ENCODE measurements at places on chromosomes 11 and 22.

- peak; percentile 35 for DNase-seq
These were observed 237.8 kb downstream of the TTC28 start for GRCh38 chr22:28441720-28442263.

DNA sequence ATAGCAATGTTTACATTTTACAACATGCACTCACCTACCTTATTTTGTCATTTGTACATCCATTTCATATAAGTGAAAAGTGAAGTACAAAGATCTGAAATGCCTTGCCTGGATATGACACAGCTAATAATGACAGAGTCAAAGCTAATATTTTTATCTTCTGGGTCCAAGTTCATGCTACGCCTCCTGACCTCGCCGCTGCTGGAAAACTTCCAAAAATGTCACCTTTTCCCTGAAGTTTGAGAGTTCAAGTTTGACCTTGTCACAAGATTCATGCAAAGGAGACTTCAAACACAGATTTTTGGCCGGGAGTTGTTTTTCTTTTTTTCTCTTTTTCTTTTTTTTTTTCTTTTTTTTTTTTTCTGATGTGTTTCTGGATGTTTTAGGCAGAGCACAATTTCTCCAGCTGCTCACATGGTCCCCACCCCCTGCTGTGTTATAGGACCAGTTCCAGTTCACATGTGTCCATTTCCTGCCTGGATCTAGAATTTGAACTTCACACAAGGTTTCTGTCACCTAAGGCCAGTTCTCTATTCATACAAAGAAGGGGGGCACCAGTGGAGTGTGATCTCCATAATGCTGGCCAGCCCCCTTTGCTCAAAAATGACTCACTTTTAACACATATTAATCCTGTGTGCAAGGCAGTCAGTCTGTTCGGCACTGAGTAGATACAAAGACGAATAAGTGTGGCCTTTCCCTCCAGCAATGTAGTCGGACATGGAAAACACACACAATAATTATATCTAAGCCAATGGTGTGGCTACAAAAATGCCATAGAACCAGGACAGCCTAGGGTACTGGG lies 546.8 kb downstream of the BUD13 start:
- DNase-seq = no peak

- DNase-seq = no peak
These were observed 4.2 kb upstream of the CLTCL1 start for GRCh38 chr22:19295733-19296132.

GRCh38 chr11:122604621-122605020 lies 50.9 kb upstream of the UBASH3B start:
- DNase-seq = no peak

- DNase-seq = no peak
These were observed 27.3 kb upstream of the TCF20 start for GRCh38 chr22:42297778-42298177.

- no peak for DNase-seq
These were observed 60.8 kb downstream of the MYO7A start for GRCh38 chr11:77188633-77189491.

DNA sequence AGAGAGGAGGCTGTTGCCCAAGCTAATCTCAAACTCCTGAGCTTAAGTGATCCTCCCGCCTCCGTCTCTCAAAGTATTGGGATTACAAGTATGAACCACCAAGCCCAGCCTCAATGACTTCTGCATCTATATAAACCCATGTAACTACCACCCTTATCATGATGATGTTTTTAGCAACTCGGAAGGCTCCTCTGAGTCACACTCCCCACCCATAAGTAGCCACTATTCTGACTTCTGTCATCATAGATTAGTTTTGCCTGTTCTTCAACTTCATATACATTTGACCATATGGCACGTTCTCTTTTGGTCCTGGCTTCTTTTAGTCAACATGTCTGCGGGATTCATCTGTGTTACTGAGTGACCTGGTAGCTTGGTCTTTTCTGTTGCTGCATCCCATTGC lies 6.4 kb upstream of the FOSL1 start:
- DNase-seq = no peak

- no peak for DNase-seq
These were observed 65.8 kb upstream of the WNT7B start for GRCh38 chr22:46042786-46043185.

- DNase-seq = no peak
These were observed 806.3 kb downstream of the BRD1 start for GRCh38 chr22:49021131-49021925.

GRCh38 chr11:22674470-22675439 lies 8.3 kb downstream of the GAS2 start:
- DNase-seq = no peak

- DNase-seq = no peak
These were observed 30.4 kb downstream of the CYP2R1 start for GRCh38 chr11:14861680-14862079.

DNA sequence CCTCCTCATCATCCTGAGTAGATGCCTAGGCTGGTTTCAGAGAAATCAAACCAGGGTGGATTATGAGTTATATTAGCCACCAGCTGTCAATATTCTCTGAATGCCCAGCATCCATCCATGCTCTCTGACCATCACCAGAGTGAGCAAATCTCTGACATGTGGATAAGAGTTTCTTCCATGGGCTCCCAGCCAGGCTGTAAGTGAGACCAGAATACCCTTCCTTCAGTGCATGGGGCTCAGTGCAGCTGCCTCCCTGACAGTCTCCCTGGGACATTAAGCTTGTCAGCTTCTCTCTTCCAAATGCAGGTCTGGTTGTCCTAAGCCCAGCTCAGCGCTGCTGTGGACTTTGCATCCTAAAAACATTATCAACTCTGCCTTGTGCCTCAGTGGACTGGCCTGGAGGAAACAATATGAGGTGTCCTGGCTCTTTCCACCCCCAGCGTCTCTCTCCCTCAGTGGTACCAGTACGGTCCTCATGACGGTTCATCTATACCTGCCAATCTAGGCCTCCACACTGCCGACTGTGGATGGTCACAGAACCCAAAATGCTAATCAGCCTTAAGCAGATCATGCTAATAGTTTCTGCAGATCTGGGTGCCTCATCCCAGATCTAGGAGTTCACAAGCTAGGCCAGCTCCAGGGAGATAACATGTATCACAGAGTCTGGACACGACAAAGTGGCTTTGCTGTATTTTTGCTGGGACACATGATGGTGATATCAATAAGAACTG lies 41.6 kb upstream of the PRAME start:
- DNase-seq = no peak

- DNase-seq = no peak
These were observed 137.6 kb downstream of the SNX19 start for GRCh38 chr11:130778705-130779104.

DNA sequence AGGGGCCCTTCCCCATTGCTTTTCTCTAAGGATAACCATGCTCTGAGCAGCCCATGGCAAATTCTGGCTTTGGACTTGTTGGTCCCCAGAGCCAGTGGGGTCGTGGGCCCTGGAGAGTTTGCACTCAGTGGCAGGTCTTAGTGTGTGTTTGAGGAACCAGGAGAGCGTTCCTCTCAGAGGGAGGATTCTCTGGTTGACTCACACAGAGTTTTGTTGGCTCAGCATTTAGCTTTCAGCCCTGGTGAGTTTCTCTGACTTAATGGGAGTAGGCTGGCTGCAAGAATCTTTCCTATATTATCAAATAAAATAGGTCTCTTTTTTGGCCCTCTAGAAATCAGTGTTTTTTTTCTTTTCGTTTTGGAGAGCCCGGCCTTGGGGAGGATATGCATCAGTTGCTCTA lies 20.9 kb downstream of the ST14 start:
- no peak for DNase-seq

DNA sequence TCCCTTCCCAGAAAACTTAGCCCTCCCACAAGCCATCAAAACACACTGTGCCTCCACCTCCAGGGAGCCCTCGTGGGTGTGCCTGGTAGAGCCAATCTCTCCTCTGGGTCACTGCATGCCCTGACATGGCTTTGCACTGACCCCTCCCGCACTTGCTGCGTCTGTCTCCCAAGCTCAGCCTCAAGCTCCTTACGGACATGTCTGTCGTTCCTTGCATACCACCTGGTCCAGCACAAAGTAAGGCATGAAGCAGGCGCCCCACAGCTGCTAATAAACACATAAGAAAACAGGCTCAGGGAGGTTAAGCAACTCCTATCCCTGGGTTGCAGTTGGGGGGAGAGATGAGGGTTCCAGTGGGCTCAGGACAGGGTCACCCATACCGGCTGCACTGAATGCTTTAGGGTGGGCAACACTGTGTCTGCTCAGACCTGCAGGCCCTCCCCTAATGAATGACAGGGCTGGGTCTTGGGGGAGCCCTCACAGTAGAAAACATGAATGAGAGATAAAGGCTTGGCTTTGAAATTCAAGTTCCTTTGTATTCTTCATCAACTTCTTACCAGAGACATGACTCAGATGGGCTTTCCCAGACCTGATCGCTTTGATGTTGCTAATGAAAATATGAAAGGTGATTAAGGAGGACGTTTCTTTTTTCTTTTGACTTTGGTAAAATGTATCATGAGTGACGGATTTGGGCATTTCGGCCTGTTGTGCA lies 38.0 kb downstream of the PHF21B start:
- DNase-seq = no peak

DNA sequence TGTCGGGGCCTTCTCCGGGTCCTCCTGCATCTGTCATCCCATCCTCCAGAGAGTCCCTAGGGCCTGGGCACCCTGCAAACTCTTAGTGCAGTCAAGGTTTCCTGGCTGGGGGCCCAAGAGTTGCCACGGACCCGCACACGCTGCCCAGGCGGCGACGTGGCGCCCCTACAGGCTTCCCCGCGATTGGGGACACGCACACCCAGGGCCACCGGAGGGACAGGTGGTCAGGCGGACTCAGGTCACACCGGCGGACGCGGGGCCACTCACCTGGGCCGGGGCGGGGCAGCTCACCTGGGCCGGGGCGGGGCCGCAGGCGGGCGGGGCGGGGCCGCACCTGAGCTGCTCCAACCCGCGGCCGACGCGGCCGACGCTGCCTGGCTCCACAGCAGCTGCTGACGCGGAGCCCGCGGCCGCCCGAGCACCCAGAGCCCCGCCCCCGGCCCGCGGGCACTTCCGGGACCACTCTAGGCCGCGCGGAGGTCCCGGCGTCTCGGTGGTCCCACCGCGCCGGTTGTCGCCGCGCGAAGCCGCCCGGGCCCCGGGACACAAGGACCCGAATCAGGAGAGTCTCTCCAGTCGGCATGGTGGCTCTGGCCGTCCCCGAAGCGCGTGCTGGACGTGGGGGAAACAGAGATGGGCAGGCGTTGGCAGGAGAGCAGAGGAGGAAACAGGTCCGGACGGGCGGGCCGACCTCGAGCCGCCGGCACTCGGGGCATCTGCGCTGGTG lies at the start of gene ZNF70:
TSS of gene ZNF70 (minus strand) at position 399 of the 727 bp plus-strand sequence. CDS start 5,972 bp downstream, outside the sequence.
- DNase-seq = peak; percentile 12

Data from GM04503 (cell line).